T-helper 22 cell (primary cell): ENCODE measurements at places on chromosomes 12 and 14.

DNA sequence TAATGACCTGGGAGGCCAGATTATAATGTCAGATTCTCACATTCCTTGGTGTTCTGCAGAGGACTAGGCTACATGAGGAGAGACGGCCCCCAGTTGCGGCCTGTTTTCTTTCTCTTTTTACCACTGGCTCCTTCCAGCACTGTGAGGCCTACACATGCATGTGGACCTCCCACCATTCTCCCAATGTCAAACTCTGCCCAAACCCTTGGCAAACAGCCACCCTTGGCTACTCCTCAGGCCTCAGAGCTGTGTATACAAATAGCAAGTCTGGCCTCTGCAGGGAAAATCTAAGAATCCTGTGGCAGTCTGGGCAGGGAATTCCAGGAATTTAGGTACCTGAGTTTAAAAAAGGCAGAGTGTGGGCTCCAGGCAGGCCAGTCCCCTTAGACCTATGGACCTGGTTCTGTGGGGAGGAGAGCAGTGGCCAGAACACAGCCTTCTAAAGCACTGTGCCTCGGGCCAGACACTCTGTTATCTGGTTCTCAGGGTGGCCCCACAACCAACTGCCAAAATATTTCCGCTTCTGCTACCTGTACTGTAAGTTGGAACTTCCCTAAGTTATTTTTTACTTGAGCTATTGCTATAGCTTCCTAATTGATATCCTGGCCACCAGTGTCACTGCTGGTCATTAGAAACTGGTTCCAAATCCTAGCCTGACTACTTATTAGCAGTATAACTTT, 19.9 kb upstream of the NEDD1 start:
- DNase-seq = no peak

DNA sequence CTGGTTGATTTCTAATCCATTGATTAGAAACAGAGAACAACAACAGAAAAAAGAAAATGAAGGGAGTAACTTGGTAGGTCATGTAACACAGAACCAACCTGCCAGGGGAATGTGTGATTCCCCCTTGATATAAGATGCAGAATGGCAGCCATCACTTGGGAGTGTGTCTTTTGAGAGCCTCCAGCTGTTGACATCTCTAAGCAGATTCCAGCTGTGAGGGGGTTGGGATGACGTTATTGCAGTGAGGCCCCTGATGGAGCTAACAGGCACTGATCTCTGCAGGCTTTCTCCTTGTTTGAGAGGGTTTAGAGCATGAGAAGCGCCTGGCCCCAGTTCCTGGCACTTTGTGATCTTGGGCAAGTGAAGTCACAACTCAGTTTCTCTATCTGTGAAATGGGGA, 124.9 kb downstream of the PELI2 start:
- no peak for DNase-seq

DNA sequence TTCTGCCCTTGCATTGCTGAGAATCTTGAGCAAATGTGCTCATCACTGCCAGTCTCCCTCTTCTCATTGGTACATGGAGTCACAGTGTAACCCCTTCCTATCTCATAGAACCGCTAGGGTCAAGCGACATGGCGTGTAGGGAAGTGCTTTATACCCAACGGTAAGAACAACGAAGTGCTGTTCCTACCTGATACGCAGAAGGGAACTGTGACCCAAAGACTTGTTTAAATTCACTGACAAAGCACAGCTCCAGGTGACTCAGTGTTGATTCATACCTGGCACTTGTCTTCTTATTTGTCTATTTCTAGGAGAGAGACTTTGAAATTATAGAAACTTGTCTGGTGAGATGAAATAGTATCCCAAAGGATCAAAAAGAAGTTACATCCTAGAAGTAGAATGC, 53.7 kb downstream of the FBXL14 start:
- DNase-seq = no peak

- no peak for DNase-seq
Measured at GRCh38 chr12:72286526-72286925, 14.4 kb downstream of the TRHDE start.

- DNase-seq = no peak
Measured at GRCh38 chr12:26808766-26809476, 24.1 kb downstream of the ITPR2 start.

GRCh38 chr12:65590318-65590717, 234.0 kb upstream of the HMGA2 start:
- DNase-seq = no peak

DNA sequence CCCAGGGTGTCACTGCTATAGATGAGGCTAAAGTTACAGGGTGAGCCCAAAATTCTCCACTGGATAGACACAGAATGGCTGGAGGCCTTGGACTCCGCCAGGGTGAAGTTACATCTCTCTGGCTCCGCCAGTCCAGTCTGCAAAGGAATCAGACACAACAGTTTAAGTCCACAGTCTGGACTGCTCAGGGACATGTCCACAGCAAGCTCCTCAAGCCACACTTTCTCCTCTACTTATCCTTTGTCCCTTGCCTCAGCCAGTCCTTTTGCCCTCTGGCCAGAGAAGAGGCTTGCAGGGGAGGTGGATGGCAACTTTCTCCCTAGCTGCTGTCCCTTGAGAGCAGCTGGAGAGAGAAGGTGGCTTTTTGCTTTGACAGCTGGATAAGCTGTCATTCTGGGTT, 28.0 kb downstream of the PTPRB start:
- no peak for DNase-seq

DNA sequence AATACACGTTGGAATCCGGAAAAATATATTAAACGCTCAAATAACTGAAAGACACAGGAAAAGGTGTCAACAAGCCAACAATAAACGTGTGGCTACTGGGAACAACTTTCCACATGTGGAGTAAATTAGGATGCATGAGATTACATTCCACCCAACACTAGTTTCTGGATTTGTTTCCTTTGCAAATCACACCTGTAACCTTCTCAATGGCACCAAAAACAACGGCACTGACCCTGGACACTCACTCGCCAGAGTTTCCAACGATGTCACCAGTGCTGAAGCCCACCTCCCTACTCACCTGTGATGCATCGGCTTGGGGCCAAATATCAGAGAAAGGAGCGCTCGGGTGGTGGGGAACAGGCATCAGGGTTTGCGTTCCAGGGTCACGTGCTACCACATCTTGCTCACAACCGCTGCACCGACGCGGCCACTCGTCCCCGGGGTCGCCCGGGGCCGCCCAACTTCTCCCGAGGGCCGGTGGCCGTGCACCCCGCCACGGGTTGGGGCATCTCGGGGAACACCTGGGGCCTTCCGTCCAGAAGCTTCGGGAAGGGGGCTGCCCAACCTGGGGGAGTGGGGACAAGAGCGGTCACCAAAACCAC, 629 bp downstream of the PRDM4 start:
- DNase-seq = no peak

DNA sequence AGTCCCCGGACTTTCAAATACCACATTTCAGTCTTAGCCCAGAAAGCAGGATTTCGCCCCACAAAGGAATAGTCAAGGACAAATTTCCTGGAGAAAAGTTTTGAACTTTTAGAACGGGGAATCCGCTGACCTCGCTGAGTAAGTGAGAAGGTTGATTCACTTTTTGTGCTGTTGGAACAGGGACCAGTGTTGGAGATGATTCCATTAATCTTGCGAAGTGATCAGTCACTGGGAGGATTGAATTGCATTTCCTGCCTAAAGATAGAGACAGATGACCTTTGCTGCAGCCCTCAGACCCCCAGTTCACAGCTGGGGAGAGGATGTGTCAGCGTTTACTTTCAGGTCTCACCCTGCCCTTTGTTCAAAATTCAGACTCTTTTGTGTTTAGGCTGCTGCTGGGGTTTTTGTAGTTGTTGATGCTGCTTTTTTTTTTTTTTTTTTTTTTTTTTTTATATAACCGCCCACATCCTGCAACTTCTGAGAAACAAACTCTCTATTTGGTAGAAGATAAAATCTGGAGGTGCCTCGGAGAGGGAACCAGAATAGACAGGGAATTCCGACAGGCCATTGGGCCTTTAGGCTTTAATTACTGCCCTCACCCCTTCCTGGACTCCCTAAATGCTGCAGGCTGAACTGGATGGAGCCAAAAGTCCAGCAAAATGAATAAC, 9.8 kb upstream of the KDM2B start:
- DNase-seq = peak; percentile 56

DNA sequence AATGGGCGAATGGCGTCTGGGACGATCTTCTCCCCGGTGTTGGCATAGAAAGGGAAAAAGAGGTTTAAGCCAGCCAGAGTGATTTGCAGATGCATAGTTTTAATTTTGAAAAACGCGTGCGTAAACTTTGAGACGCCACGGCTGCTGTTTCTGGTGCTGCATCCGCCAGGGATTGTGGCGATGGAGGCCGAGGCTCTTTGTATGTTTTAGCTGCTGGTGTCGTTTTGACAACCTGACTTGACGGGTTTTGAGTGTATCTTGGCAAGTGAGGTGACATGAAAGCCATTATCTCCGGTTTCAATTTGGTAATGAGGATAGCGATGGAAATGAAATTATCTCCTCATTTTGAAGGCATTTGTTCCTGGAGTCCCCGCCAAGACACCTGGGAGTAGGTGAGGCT, 1.6 kb downstream of the PTGDR start:
- DNase-seq = no peak

- no peak for DNase-seq
Measured at GRCh38 chr12:54648265-54648664, at the start of gene DCD. Gene DCD (minus strand): TSS chr12:54648365. CDS start chr12:54648303, 62 bp downstream.

DNA sequence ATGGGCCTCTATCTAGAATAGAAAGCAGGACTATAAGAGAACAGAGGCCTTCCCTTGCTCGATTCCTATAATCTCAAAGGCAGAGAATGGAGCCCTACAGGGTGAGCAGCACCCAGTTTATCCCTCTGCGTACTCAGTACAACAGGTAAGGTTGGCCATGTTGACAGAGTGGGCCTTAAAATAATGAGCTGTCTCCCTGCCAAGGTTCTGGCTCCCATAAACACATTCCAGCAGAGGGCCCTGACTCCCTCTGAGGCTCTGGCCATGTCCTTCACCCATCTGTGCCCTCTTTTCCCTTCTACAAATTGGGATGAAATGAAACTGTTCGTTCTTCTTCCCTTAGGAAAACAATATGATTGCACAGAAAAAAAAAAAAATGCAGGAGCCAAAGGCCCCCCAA, 16.9 kb upstream of the PNMA1 start:
- no peak for DNase-seq

DNA sequence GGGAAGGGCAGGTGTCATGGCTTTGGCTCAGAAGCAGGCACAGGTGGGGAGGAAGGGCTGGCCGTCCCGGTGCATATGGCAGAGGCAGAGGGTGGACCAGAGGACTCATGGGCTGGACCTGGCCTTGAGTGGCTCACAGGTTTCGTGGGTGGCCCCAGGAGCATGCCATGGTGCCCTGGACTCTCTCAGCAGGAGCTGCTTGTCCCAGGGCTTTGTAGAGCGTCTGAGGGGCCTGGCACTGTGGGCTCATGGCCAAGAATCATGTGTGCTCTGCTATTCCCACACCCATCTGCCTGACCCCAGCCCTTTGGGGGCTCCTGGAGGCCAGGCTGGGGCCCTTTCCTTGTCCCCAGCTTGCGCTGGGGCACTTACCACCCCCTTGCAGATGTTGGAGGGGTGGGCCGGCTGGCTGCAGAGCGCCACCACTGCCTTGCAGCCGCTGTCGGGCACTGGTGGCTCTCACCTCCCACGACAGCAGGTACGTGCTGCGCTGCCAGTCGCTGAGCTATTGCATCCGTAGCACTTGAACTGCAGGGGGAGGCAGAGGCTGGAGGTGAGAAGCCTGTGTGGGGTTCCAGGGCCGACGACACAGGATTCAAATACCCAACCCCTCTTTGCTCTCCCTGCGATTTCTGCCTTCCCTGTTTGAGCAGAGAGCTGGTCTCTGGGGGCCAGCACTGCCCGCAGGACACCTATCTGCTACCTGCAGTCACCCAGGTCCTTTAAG, 187.4 kb upstream of the PRMT8 start:
- DNase-seq = no peak

DNA sequence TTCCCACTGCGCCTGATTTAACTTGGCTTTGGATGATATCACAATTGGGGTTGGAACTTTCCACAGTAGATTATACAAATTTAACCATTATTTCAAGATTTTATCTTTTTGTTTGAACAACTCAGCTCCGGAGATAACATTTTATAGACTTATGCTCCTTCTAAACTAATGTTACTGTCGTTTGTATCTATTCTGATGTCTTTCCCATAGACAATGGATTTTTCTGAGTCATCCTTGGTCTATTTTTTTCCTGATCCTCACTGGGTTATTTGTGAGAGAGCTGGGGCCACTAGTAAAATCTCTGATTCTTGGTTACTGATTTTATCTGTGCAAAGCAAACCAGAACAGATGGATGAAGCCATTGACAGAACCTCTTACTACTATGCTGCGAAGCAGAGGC, 175.1 kb downstream of the SLC38A4 start:
- DNase-seq = no peak

DNA sequence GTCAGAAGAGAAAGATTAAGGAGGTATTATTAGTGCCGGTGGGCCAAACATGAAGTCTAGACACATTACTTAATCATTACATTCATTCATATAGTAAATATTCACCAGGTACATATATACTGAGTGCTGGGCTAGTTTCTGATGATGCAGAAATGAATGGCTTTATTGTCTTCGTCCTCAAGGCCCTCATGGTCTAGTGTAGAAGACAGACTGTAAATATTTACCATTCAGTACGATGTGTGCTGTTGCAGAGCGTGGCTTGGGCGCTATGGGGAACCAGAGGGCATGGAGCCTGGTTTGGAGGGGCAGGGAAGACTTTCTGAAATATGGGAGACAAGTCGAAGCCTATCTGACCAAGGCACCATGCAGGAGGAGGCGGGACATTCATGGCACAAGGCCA, 37.0 kb upstream of the TCL1B start:
- no peak for DNase-seq

DNA sequence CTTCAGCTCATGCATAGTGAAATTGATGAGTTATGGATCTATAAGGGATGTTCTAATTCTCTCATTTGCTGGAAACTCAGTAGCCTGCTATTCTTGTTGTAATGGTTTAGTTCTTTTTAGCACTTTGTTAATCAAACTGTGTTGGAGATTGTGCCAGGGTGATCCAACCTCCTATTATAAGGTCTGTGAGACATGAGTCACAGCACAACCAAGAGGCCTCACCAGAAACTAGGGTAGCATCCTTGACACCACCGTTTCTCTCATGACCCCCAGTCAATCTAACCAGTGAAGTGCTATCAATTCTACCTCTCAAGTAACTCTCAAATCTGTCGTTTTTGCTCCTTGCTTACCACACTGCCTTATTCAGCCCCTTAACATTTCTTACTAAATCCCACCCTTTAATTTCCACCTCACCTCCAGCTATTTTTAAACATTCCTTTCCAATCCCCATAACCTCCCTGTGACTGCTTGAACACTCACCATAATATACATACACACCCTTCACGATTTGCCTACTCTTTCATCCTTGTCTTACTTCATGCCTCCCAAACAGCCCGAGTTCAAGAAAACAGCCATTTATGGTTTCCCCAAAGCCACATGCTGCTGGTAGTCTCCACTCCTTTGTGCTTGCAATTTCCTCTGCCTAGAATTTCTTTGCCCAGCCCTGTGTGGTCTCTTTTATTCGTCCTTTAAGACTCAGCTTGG, 53.9 kb upstream of the NUDT4 start:
- DNase-seq = no peak
